Skeletal muscle cell (primary cell): ENCODE measurements at places on chromosomes 13 and 19.

GRCh38 chr13:67069117-67069767, 160.9 kb downstream of the PCDH9 start:
- DNase-seq = no peak

GRCh38 chr13:31096654-31097302, 64.9 kb downstream of the HSPH1 start:
- no peak for DNase-seq

DNA sequence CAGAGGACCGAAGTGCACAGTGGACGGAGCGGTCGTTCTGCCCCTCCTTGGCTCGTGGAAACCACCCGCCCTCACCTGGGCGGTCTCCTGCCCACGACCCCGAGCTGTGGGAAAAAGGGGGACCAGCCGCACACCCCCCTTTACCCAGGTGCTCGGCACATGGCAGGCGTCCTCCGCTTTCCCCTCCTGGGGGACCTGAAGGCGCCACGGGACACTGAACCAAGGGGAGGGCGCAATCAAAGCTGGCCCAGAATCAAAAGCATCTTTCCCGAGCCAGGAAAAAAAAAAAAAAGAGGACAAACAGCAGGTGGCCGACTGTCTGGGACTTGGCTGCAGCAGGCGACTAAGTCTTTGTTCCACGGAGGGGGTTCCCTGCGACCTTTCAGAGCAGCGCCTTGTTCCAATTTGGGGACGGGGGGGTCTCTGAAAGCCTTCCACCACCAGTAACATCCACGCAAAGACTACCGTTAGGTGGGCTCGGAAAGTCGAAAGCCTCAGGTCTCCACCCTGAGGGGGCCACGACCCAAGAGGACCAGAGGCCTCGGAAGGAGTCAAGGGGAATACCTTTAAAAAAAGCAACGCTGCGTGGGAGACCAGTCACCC, 1.1 kb downstream of the MBD3 start:
- no peak for DNase-seq

DNA sequence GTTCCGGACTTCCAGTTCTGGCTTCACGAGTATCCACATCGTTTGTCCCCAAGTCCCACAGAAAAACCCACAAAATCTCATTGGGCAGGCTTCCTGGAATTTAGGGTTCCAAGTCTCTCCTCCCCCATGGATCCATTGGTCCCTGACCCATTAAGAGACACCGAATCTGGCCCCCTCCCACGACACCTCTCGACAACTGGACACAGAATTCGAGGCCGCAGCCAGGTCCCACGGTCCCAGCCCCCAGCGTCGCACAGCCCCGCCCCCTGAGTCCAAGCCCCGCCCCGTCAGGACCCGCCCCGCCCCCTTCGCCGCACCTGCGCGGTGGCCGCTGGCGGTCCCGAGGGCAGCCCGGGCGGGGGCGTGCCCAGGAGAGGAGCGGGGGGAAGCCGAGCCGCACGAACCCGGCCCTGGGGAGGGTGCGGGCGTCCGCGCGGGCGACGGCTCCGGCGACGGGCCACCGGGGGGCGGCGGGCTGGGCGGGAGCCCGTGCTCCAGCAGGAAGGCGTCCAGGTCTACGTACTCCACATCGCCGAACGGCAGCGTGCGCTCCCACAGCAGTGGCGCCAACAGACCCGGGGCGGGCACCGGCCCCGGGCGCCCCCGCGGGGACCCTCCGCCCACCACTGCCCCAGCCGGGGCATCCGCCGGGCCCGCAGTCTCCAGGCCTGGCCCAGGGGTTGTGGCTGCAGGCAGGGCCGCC, 1.8 kb downstream of the DBP start:
- no peak for DNase-seq

- DNase-seq = no peak
Observed at GRCh38 chr19:45958769-45959516, 14.7 kb downstream of the NOVA2 start.

- DNase-seq = no peak
Observed at GRCh38 chr13:112652512-112653070, 37.2 kb upstream of the ATP11A start.

DNA sequence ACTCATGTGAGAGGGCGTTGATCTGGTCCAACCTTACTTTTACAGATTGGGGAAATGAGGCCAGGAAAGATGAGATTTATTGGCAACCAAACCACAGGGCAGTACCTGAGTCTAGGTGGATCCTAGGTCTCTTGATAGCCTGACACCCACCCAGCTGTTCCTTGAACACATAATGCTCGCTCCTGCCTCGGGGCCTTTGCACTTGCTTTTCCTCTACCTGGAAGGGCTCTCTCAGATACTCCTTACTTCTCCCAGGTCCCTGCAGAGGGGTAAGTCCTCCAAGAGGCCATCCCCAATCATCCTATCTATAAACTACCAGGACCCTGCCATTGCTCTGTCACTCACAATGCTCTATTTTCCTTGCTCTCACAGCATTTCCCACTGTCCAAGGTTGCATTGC, 7.4 kb downstream of the ZNF575 start:
- no peak for DNase-seq
